ENCODE measurements at places on chromosomes 5 and 9.

DNA sequence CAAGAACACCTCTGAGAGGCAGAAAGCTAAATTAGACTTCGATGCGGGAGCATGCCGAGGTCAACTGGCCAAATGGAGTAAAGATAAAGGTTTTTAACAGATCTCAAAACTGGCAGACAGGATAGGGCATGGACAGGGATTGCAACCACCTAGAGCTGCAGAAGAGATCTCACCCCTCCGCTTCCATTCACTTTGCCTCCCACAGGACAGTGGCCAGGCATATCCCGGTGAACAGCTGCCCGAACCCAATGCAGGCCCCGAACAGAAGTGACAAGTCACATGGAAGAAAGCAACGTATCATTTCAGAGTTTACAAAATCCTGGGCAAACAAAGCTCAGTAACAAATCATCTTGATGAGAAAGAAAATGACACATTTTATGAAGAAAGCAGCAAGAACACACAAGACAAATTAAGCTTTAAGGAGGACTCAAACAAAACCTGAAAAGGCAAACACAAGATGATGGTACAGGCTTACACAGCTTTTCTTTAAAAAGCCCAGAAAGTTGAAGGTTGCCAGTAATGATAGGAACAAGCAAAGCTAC, 18.4 kb downstream of the RNF130 start:
- no peak for DNase-seq

DNA sequence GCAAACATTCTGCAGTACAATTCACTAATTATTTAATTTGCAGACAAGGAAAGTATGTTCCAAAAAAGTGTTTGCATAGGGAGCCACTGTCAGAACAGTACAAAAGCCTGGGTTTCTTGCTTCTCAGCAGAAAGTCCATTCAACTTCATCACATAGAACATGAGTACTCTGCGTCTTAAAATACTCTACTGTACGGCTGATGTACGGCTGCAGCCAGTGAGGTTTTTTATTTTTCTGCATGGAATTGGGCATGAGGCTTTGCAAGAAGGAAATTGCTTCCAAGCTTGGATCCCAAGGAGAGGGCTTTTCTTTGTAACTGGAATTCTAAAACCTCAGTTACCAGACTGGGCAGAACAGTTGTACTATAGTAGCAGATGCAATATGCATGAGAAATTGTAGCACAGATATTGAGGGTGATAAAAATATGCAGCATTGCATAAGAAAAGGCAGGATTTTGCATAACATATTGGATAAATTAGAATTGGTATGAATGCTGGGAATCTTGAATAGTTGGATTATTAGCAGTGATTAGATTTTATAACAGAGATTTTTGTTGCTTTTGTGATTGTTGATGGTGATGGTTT, 178.1 kb upstream of the CDH9 start:
- DNase-seq: no peak

- DNase-seq: no peak
These were observed 328.3 kb downstream of the TMEM167A start for GRCh38 chr5:82748688-82749460.

DNA sequence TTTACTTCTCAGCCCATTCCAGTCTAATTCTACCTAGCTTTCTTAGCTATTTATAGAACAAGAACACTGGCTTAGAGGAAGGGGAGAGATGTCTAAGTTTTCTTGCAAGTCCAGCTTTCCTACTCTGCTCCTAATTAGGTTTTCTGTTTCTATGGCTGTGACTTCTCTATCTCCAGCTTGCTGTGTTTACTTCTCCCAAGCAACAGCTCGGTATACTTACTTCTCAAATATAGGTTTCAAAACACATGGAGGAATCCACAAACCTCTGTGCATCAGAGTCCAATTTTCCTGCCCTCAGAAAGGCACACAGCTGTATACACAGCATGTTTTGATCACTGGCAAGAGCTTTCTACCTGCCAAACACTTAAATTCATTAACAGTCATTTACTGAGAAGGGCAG, 17.4 kb upstream of the HMGCR start:
- no peak for DNase-seq

DNA sequence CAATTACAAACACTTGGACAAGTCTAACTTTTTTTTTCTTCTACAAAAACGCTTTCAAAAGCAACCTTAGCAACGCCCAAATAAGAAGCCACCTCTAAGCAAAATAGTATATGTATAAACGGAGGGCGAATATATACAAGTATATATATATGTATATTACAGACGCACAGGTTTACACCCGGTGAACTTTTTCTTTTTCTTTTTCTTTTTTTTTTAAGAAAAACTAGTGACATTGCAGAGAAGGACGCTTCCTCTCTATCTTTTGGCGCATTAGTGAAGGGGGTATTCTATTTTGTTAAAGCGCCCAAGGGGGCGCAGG, 200 bp downstream of the NPR3 start:
- DNase-seq: no peak

GRCh38 chr5:56922922-56923321, 13.5 kb downstream of the SETD9 start:
- no peak for DNase-seq

DNA sequence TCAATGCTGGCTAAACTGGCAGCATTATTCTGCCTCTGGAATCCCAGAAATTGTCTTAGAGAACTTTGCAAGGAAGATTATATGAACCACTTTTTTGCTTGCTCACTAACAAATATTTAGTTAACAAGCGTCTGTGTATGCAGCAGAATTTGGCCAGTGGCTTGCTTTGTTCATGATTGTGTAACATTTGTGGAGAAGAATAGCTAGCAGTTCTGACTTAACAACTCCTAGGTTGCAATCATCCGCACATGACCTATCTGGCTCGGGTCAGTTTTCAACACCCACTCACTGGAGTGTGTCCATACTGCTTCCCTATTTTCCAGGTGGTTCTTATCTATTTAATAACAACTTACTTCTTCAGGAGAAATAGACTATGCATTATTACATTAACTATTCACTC, 98.5 kb downstream of the SNX18 start:
- DNase-seq: no peak

DNA sequence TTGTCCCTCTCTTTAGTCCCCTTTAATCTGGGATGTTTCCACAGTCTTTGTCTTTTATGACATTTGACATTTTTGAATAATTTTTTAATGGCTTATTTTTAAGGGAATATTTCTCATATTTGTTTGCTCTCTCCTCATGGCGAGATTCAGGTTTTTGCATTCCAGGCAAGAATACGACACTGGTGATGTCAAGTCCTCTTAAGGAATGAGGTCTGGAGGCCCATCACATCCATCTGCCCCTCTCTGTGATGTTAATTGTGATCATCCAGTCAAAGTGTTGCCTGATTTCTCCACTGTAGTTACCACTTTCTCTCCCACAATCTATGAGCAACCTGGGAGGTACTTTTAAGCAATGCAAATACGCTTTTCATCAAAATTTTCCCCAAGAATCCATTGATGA, 193.2 kb downstream of the MAST4 start:
- DNase-seq: no peak

- no peak for DNase-seq
These were observed 6.6 kb downstream of the SAXO1 start for GRCh38 chr9:19026375-19026774.

GRCh38 chr9:80326105-80326504, 754.3 kb downstream of the TLE4 start:
- DNase-seq: no peak

DNA sequence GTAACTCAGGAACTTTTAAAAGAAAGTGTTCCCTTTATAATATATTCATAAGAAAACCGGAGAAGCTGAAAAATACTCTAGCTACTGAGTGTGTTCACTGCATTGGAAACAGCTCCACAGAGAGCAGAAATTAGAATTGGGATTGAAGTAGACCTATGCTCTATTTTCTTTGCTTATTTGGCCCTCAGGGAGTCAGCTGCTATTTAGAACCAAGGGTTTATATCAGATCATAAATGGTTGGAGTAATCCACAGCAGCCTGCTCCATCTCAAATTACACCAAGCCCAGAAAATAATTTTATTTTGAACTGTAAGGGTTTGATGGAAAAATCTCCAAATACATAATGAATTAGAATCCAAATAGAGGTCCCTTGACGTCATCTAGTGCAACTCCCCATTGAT, 202.6 kb downstream of the ADAMTSL1 start:
- no peak for DNase-seq

- DNase-seq: no peak
These were observed 350.8 kb downstream of the EFNA5 start for GRCh38 chr5:107319901-107320300.

GRCh38 chr9:23665635-23666034, 160.4 kb downstream of the ELAVL2 start:
- DNase-seq: no peak

DNA sequence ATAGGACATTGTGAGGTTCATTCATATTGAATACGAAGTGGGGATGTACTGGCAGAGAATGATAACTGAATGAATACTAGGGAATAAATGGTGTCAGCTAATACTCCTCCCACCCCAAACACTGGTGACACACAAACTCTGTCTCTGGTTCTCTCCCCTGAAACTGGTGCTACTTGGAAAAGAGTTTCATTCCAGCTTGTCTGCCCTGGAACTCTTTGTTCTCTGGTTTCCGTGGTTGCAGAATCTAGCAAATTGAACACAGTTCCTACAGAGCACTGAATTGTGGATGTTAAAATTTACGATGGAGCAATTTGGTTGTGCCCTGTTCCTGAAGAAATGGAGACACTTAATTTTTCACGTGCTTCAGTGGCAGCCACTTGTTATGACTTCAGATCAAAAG, 181.7 kb downstream of the KCTD16 start:
- DNase-seq: no peak

DNA sequence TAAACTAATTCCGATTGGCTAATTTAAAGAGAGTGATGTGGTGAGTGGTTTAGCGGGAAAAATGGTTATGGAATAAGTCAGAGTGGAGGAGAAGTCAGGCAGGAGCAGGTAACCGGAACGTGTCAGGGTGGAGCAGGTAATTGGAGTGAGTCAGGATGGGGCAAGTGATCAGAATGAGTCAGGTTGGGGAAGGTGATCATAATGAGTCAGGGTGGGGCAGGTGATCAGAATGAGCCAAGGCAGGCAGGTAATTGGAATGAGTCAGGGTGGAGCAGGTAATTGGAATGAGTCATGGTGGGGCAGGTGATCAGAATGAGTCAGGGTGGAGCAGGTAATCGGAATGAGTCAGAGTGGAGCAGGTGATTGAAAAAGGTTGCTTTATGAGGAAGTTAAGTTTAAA, 101.4 kb downstream of the TMEM167A start:
- no peak for DNase-seq

DNA sequence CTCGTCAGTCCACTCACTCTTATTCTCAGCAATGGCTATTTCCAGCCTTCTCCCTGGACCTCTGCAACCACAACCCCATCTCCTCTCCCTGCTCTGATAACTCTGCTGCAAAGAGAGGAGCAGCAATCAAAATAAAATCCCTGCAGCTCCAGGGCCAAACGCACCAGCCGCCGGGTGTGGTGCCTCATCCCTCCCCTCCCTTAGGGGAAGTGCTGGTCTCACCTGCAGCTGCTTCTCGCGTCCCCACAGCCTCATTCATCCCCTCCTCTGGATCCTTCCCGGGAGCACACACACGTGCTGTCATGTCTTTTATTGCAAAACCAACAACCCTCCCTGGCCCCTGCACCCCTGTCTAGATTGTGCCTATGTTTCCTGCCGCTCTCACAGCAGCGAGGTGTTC, 77.8 kb downstream of the TENT4A start:
- DNase-seq: no peak

- DNase-seq: no peak
These were observed 69.5 kb downstream of the ERP44 start for GRCh38 chr9:100029251-100029650.

DNA sequence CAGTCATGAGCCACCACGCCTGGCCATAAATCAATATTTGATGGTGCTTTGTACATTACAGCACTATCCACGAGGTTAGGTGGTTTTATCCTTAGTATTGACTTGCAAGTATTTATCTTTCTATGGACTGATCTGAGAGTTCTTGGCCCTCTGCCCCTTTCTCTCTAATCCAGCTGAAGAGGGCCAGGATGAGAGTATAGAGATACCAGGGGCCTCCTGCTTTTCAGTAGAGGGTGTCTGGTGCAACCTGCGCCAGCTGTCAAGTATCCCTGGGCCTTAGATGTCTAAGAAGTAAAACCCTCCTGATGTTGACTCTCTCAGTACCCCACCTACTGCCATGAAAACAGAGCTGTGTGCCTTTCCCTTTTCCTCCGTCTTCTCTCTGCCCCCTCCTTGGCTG, 153.4 kb downstream of the SLIT3 start:
- no peak for DNase-seq

DNA sequence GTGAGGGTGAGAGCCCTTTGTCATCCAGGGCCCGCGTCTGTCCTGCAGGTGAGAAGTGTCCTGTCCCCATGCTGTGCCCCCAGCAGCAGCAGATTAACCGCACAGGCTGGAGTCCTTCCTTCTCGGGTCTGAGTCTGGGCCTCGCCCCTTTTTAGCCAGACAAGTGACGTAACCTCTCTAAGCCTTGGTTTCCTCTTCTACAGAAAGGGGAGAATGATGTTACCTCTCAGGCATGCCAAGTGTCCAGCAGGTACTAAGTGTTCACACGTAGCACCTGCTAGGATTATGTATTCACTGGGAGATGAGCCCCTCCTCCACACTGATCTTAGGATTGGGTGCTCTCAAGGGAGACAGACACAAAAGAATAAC, 6.9 kb downstream of the NEURL1B start:
- DNase-seq: no peak

GRCh38 chr9:13607481-13608441, 328.3 kb upstream of the MPDZ start:
- no peak for DNase-seq

DNA sequence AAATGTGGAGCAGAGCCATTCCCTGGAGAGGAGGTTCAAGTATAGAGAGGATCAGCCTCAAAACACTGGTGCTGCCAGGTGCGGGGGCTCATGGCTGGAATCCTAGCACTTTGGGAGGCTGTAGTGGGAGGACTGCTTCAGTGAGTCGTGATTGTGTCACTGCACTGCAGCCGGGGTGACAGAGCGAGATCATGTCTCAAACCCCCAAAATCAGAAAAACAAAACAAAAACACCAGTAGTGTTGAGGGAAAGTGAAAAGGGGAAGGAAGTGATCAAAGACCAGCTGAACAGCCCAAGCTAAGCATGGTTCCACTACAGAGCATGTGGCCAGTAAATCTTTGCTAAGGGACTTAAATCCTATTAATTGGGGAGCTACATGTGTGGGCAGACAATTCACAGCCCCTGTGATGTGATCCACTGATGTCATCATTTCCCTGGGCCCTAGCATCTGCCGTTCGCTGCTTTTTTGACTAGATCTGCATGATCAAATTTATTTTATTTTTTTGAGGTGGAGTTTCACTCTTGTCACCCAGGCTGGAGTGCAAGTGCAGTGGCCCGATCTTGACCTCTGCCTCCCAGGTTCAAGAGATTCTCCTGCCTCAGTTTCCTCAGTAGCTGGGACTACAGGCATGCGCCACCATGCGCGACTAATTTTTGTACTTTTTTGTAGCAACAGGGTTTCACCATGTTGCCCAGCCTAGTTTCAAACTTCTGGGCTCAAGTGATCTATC, 2.7 kb upstream of the PCBD2 start:
- no peak for DNase-seq

Measured in stimulated activated CD8-positive, alpha-beta memory T cell treated with anti-CD3 and anti-CD28 coated beads, Interleukin-4, amount 100 ng/mL, for 1 hour (primary cell).